ENCODE measurements at places on chromosomes 6 and 20. TPM values are rescaled to one million over a fixed set of nuclear protein-coding genes. Genes with fewer than 3 reads are reported as not detected.

C20orf144 gene
- 0.09 TPM for total RNA-seq

ROMO1 gene
- total RNA-seq = 352 TPM

LY6G6F gene
- not detected for total RNA-seq

IRF4 gene
- total RNA-seq = 0.65 TPM

TREML1 gene
- not detected for total RNA-seq

HLA-DQA1 gene
- total RNA-seq = not detected

CDH26 gene
- total RNA-seq = 0.14 TPM

CFAP206 gene
- total RNA-seq = 0.09 TPM

KCNQ2 gene
- not detected for total RNA-seq

GABRR1 gene
- not detected for total RNA-seq

HEY2 gene
- not detected for total RNA-seq

SAMD10 gene
- total RNA-seq = 0.28 TPM

LTV1 gene
- 21.1 TPM for total RNA-seq

TDRD6 gene
- total RNA-seq = 0.46 TPM

LY6G6D gene
- not detected for total RNA-seq

MAS1 gene
- total RNA-seq = 0.09 TPM

SLC24A3 gene
- 1.6 TPM for total RNA-seq

NRSN1 gene
- total RNA-seq = not detected

FAM209B gene
- not detected for total RNA-seq

KCNK5 gene
- total RNA-seq = not detected

EFCAB8 gene
- total RNA-seq = 0.28 TPM

EDN3 gene
- total RNA-seq = not detected

GMNN gene
- 10.7 TPM for total RNA-seq

KCNB1 gene
- under 0.01 TPM for total RNA-seq

BMP7 gene
- total RNA-seq = not detected

OTOR gene
- not detected for total RNA-seq

DDX43 gene
- total RNA-seq = 0.55 TPM

LRFN2 gene
- total RNA-seq = not detected

PI3 gene
- not detected for total RNA-seq

PGC gene
- not detected for total RNA-seq

GSTA2 gene
- total RNA-seq = not detected

ME1 gene
- total RNA-seq = 30.8 TPM
